ENCODE measurements at places on chromosomes 1 and 21. TPM values are rescaled to one million over a fixed set of nuclear protein-coding genes. Genes with fewer than 3 reads are reported as not detected.

Gene SPRR2A
- total RNA-seq, result not detected

Gene MXRA8
- total RNA-seq, result 326 TPM

Gene C2CD4D
- total RNA-seq, result not detected

Gene CLCNKB
- total RNA-seq, result not detected

Gene PRAMEF14
- total RNA-seq, result not detected

Gene PTPRC
- total RNA-seq, result 0.23 TPM

Gene TMPRSS15
- not detected for total RNA-seq

Gene VANGL2
- under 0.01 TPM for total RNA-seq

Gene PTCH2
- total RNA-seq, result not detected

Gene CD48
- not detected for total RNA-seq

Gene NDC1
- 39.3 TPM for total RNA-seq

Gene NUDT4B
- 23.1 TPM for total RNA-seq

Gene DDR2
- total RNA-seq, result 55.3 TPM

Gene RNASEL
- total RNA-seq, result 6.1 TPM

Gene TNNI3K
- not detected for total RNA-seq

Gene CD244
- not detected for total RNA-seq

Gene HTR1D
- total RNA-seq, result not detected

Gene FCRLB
- total RNA-seq, result 0.64 TPM

Gene ITLN1
- not detected for total RNA-seq

Gene TMEM240
- total RNA-seq, result 0.83 TPM

Gene IVL
- total RNA-seq, result not detected

Gene DISC1
- total RNA-seq, result 5.8 TPM

Gene TAS1R2
- total RNA-seq, result not detected

Gene SLC5A3
- total RNA-seq, result 20.0 TPM

Gene NOTCH2
- total RNA-seq, result 140 TPM

Gene S100A12
- total RNA-seq, result not detected

Gene BTF3L4
- 68.6 TPM for total RNA-seq

Gene RCSD1
- total RNA-seq, result 81.9 TPM

Gene CNIH3
- total RNA-seq, result 6.2 TPM

Gene MMEL1
- not detected for total RNA-seq

Gene TTC22
- total RNA-seq, result not detected
